ENCODE measurements at places on chromosomes 7 and 10.
A peak's percentile ranks its signal among the peaks of the same experiment; 100 is the strongest.

DNA sequence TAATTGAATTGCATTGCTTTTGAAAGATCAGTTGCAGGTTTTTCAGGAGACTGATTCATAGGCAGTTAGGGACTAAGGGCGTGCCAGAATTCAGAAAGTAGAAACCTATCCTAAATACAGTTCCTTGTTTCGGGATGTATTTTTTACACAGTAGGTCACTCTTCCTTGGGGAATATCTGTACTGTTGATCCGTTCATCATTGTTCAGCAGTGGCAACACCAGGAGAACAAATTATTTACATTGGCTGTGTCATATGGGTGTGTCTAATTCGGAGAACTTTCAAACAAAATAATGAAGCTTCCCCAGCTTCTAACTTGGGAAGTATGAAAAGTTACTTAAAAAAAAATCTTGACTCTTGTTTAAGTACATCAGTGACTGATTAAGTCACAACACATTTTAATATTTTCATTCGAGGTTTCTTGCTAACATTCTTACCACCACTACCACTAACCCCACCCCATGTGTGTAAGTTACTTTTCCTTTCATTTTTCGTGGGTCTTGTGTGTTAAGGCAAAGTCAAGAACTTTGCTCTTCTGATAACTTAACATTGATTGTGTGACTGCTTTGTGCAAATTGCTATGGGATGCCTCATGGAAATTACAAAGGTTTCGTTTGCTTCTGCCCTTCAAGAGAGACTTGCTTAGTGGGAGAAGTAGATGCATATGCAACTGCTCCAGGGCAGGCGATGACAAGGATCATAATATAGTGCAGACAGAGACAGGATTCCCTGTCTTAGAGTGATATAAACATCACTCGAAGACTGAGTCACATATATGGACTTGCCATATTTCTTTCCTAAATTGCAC is 43.8 kb upstream of the RPA3 start:
- DNase-seq, result peak; percentile 13

DNA sequence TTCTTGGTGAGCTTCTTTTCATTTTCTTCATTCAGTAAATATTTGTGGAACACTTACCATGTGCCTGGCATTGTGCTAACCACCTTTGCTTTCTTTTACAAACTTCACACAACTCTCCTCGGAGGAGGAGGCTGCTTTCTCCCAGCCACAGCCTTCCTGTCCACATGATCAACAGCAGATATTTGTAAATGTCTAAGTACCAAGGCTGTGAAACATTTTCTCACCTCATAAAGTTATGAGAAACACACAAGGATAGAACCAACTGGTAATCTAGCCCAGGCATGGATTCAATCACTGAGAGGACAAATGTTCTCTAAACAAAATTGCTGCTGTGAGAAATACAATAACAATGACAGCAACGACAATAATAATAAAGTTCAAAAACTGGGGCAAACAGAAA is 3.9 kb downstream of the CTTNBP2 start:
- no peak for DNase-seq

DNA sequence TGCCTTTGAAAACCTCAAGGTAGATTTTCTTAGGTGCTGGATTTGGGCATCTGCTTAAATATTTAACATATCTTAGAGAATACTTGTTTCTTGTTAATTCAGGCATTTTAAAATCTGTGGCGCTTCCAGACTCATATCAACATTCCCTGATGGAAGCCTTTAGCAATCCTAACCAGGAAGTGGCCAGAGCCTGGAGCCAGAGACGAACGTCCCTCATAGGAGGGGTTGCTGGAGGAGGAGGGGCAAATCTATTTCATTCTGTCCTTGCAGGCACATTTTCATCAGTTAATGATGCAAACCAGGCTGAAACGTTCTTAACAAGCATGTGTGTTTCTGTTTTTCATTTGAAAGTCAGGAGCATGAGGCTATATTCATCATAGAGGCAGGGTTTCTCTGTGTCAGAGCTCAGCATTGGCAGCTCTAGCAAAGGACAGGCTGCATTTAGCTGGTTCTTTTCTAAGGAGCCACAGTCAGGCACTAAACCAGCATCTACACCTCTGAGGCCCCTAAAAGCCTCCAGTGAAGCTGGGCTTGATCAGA is 17.8 kb upstream of the IFIT2 start:
- DNase-seq, result no peak

- DNase-seq, result no peak
Measured at GRCh38 chr7:28685242-28685643, 272.9 kb downstream of the TRIL start.

DNA sequence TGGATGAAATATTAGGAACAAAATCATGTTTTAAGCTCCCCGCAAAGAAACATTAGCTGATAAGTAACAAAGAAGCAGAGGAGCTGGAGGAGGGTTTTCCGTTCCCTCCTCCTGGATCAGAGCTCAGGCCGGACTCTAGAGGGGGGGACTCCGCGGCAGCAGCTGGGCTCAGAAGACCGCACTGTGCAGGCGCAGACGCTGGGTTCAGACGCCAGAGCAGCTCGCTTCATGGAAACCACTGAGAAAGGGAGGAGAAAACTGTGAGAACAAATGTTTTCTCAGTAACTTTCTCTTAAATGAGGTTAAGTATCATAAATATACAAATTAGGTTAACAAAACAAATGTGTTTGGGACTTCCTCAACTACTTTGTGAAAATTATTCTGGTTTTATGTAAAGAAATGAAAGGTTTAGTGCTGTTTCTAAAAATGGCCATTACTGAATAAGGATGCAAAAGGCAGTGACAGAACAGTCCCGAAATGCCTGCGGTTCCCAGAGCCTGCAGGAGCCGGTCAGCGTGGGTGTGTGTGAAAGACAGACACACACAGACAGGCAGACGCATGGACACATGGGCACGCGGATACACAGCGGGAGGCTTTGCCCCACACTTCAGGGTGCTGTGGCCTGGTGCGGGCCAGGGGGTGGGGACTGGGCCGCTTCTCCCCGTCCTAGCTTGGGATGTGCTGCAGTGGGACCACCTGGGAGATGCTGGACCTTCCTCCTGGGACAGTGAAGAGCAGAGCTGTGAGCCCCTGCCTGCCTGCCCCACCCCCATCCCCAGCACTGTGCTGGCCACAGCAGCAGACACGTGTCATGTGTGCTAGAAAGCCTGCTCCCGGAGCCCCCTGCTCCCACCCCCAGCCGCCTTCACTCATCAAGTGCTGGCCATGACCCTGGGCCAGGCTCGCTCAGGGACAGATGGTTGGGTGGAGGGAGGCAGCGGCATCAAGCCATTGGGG is 20.3 kb upstream of the ADGRA1 start:
- DNase-seq, result no peak

DNA sequence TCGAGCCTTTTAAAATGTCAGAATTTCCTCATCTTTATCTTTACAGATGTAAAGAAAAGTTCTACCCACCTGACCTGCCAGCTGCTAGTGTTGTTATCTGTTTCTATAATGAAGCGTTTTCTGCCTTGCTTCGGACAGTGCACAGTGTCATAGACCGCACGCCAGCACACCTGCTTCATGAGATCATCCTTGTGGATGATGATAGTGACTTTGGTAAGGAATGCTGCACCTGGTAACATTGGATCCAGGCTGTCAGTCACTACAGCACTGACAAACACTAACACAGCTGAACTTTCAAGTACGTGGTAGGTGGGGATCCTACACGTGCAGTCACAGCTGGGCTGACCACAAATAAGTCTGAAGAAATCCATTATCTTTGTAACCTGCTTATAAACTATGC is 77.6 kb downstream of the GALNT11 start:
- no peak for DNase-seq

GRCh38 chr7:50921114-50921813 is 138.6 kb upstream of the GRB10 start:
- no peak for DNase-seq

- DNase-seq, result no peak
Measured at GRCh38 chr7:102967798-102968197, 55.0 kb downstream of the LRRC17 start.

GRCh38 chr7:39360766-39361165 is 205.4 kb upstream of the YAE1 start:
- DNase-seq, result no peak

GRCh38 chr7:82204694-82205093 is 238.9 kb downstream of the CACNA2D1 start:
- DNase-seq, result no peak

GRCh38 chr10:95784279-95784913 is 28.4 kb downstream of the ENTPD1 start:
- DNase-seq, result no peak

All from effector memory CD8-positive, alpha-beta T cell (primary cell).